Activated CD4-positive, alpha-beta T cell treated with anti-CD3 and anti-CD28 coated beads, Interleukin-2, amount 10 ng/mL, durations not matched to agents 24 days and 14 days (primary cell): ENCODE measurements at places on chromosomes 12 and 14. TPM values are rescaled to one million over a fixed set of nuclear protein-coding genes. Genes with fewer than 3 reads are reported as not detected.

DNA sequence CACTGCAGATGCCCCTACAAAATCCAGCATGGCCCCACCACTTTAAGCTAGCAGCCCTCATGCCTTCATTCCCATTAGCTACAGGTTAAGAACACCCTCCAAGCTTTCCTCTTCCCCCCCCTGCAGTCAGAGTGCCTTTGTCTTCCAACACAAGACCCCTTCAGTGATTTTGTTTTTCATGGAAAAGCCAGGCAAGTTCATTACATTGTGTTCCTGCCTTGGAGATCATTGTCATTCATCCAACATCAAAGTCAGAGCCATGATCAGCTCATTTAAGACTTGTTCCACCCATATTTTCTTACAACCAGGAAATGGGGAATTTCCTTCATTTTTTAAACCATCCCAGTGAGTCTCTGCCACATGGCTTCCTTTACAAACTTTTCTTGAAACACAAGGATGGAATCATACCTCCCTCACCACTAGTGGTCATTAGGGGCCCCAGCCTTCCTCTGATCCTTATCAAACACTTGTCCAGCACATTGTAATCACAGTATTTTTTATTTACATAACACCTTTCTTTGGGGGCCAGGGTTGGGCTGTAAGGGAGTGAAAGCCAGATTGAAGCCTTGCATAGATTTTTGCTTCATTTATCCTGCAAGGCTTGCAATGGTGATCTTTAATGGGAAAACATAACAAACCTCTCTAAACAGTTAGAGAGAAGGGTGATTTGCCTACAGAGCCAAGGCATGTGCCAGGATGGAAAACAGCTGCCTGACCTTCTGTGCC is 765.3 kb downstream of the MED13L start:
- DNase-seq: no peak

Gene OR4Q3
- total RNA-seq: not detected in 2 replicates

- DNase-seq: no peak
Measured at GRCh38 chr12:12724421-12725085, 7.4 kb downstream of the CDKN1B start.

Gene JPH4
- total RNA-seq: not detected in 2 replicates

GRCh38 chr14:56002876-56003625 is 115.2 kb upstream of the PELI2 start:
- peak; percentile 83 for DNase-seq
